ENCODE measurements at places on chromosomes 1 and 21.

DNA sequence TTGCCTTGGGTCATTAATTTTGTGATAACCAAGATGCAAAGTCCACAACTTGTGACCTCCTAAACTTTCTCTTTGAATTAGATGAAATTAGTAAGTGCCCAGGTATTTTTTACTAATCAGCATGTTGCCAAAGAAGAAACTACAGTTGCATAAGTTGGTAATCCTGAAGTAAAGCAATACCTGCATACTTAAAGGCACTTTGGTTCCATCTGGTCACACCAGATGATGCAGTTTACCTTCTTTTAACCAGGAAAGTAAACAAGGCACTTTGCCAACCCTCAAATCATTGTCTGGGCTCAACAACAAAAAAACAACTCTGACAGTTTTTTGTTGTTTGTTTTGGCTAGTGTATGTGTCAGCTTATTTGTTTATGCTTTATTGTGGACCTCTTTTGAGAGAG is 55.5 kb upstream of the DYNLT5 start:
- DNase-seq = no peak

- no peak for DNase-seq
Observed at GRCh38 chr1:53410100-53410541, 49.1 kb upstream of the DMRTB1 start.

- no peak for DNase-seq
Observed at GRCh38 chr1:21552715-21553114, 43.5 kb downstream of the ALPL start.

GRCh38 chr1:17335821-17336710 is 28.1 kb downstream of the PADI4 start:
- peak; percentile 70 for DNase-seq

- DNase-seq = no peak
Observed at GRCh38 chr1:20865001-20865400, 77.9 kb upstream of the HP1BP3 start.

DNA sequence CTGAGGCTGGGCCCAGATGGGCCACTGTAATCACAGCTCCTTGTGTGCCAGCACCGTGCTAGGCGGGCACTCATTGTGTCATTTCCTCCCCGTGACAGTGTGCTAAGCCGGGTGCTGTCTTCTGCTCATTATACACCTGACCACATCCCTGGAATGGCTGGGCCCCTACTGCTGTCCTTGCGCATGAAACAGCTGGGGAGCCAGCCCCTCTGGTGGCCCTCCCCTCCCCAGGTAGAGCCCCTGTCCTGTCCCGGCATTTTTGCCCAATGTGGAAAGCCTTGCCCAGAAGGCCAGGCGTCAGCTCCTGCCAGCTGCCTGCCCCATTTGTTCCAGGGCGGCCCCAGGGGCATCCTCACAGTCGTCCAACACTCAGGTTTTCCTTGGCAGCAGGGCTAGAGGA is 107.4 kb upstream of the CASZ1 start:
- no peak for DNase-seq

- no peak for DNase-seq
Observed at GRCh38 chr1:225654688-225655508, 2.0 kb upstream of the ENAH start.

DNA sequence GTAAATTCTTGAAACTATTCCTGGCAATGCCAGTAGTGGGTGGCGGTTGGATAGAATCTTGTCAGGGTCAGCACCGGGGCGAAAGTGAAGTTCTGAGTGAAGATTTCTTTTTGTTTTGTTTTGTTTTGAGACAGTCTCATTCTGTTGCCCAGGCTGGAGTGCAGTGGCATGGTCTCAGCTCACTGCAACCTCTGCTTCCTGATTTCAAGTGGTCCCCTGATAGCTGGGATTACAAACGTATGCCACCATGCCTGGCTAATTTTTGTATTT is 33.3 kb downstream of the PCNT start:
- no peak for DNase-seq

DNA sequence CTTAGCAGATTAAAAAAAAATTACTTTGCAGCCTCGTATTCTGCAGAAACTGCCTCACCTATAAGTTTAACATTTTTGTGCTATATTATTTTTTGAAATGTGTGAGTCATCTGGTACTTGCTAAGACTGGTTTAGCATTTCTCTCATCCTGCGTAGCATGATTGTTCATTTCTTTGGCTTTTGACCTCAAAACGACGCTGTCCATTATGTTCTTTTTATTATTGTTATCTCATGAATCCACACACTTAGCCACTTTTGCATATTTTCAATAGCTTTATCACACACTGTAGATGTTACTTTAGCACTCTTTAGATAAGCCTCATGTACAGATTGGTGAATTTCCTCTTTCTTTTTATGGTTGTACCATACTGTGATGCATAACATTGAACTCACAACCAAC is 1004.9 kb upstream of the NCAM2 start:
- no peak for DNase-seq

- DNase-seq = peak; percentile 13
Observed at GRCh38 chr1:157274698-157275534, 136.7 kb upstream of the ETV3 start.

DNA sequence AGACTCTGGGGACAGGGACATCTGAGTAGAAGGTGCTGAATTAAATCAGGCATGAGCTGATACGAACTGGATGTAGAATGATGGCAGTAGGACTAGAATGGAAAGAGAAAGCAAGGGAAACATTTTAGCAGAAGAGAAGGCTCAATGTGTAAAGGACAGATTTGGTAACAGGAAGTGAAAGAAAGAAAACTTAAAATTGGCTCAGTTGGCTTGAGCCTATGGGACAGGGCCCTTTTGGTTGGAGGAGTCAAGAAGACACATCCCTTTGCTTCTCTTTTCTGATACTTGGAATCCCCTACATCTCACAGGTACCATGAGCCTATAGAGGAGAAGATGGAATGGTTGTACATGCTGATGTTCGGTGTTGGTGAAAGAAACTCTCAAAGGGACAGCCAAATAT is 300.6 kb upstream of the PLXNA2 start:
- no peak for DNase-seq

DNA sequence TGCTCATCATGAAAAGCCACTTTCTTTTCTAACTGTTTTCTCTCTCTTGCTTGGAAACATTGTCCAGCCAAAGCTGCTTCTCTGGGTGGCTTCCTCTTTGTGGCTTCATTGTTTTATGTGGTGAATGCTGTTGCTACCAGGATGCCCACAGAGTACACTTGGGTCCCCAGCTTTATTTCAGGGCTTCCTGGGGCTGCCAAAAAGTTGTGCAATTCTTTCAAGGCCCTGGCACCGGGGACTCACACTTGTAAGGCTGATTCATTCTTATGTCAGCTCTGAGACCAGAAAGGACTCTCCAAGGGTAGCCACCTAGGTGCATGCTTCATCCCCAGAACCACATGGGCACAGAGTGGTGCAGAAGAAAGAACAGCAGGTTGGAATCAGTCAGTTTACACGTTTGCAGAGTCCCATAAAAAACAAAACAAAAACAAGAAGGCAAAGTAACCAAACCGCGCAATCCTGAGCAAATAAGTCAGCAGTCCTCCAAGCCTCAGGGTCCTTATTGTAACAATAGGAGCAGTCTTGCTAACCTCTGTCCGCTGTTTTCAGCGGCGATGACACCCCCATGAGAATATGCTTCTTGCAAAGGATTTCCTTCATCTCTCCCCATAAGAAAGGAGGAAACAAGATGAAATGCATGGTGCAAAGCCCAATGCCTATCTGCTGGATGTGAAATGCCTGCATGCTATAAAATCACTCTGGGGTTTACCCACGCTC is 89.9 kb upstream of the SSX2IP start:
- DNase-seq = no peak

DNA sequence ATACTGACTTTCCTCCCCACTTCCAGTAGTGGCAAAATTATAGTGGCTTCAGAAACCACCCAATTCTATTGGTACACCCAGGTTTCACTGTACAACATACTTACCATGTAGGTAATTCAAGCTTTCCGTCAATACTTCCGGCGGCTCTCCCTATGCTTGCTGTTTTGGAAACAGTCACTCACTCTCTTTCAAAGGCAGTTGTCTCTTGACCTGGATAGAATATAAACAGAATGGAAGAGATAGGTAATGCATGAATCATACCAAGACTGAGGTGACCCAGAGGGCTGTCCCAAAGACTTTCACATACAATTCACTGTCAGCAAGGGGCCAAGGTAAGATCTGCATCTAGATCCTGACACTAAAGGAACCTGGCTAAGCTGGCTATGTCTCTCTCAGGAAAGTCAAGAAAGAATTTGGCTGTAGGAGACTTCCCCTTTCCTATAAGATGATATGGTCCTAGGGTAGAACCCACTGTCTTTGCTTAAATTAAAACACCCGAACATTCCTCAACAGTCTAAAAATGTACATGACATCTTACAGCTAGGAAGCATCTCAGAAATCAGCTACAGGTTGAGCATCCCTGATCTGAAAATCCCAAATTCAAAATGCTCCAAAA is 59.6 kb downstream of the LUZP1 start:
- DNase-seq = no peak

DNA sequence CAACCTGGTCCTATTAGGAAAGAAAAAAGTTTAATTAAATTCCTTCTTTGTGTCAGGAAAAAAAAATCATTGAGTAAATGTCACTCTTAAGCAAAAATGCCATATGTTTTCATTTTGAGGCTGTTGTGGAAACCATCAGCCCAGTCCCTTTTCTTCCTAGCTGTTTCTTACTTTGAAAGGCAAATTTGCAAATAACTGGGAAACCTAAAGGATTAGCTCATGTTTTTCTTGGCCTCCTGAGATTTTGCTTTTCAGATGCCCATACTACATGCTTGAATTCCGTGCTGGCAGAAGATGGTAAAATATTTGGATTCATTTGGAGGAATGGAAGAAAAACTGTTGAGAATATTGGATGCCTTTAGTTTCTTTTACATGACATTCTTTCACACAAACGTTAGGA is 182.1 kb upstream of the ADAMTS5 start:
- no peak for DNase-seq

GRCh38 chr1:154777781-154778180 is 92.3 kb downstream of the KCNN3 start:
- DNase-seq = no peak

GRCh38 chr1:3717715-3718601 is 34.3 kb upstream of the CCDC27 start:
- DNase-seq = no peak

GRCh38 chr21:27300770-27301169 is 333.9 kb upstream of the ADAMTS5 start:
- DNase-seq = no peak

DNA sequence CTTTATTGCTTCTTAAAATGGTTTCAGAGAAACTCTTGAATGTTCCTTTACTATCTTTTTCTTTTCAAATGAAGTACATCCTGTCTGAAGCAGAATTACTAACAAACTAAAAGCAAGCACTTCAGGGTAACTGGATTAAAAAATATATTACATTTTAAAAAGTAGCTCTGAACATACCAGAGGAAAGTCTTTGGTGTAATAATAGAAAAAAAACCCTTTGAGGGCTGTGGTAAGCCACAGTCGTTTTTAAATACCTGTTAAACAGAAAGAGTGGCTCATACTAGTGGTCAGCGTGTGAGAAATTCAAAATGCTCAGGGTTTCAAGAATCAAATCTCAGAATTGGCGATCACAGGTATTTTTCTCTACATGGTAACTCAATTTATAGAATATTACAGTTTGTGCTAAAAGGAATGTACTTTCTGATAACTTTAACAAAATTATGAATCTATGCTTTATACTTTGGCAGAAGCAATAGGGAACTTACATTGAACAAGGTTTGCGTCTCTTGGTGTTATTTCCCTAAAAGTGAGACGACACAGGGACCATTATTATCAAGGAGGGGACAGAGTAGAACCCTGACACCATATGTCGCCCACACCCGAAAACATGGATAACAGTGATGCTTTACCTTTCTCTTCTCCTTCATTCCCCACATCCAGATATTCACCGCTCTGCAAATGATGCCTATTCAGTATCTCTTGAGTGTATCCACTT is 97.0 kb upstream of the DPH5 start:
- DNase-seq = no peak

- DNase-seq = no peak
Observed at GRCh38 chr1:66317248-66317515, 216.8 kb upstream of the SGIP1 start.

- DNase-seq = no peak
Observed at GRCh38 chr1:24584171-24584647, 28.3 kb downstream of the NCMAP start.

DNA sequence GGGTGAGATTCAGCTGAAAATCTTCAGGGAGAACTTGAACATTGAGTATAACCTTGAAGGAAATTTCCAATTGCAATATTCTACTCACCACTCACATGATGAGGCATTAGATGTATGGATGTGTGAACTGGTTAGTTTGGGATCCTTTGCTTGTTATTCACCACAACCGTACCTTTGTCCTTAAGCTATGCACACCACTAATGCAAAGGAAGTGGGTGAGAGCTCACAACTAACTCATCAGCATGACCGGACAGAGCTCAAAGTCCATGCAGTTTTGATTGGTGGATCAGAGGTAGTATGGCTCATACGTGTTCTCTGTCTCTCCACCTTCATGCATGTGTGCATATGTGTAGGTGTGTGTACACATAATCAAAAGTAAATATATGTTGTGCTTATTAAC is 43.5 kb upstream of the MROH9 start:
- no peak for DNase-seq

GRCh38 chr1:177164380-177165068 is at the start of gene ASTN1:
Gene ASTN1, minus strand, starts transcription at chr1:177164712. Its CDS starts 36 bp downstream, at chr1:177164676.
- peak; percentile 61 for DNase-seq

GRCh38 chr1:220307607-220308006 is 35.4 kb upstream of the RAB3GAP2 start:
- no peak for DNase-seq

GRCh38 chr1:15095496-15095875 is 58.1 kb upstream of the TMEM51 start:
- no peak for DNase-seq

GRCh38 chr1:37105911-37106310 is 71.6 kb upstream of the GRIK3 start:
- no peak for DNase-seq

GRCh38 chr1:113321771-113322387 is 68.4 kb upstream of the MAGI3 start:
- DNase-seq = no peak

DNA sequence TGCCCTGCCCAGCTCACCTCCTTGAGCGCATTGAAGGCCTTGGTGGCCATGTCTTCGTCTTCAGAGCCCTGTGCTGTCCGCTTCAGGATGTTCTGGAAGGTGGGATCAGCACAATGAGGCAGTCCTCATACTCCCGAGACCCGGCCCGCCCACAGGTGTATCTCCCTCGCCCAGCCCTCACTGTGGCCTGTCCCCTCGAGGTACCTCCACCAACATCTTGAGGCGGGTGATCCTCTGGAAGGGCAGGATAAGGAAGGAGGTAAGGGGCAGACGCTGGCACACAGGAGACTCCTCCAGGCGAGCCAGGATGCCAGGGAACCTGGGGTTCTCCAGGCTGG is 7.1 kb downstream of the ARHGEF19 start:
- peak; percentile 24 for DNase-seq

- DNase-seq = no peak
Observed at GRCh38 chr21:29181799-29182470, 51.5 kb downstream of the MAP3K7CL start.

- DNase-seq = no peak
Observed at GRCh38 chr1:102315096-102315495, 318.4 kb upstream of the OLFM3 start.
